ENCODE measurements at places on chromosomes 13 and 19.

DNA sequence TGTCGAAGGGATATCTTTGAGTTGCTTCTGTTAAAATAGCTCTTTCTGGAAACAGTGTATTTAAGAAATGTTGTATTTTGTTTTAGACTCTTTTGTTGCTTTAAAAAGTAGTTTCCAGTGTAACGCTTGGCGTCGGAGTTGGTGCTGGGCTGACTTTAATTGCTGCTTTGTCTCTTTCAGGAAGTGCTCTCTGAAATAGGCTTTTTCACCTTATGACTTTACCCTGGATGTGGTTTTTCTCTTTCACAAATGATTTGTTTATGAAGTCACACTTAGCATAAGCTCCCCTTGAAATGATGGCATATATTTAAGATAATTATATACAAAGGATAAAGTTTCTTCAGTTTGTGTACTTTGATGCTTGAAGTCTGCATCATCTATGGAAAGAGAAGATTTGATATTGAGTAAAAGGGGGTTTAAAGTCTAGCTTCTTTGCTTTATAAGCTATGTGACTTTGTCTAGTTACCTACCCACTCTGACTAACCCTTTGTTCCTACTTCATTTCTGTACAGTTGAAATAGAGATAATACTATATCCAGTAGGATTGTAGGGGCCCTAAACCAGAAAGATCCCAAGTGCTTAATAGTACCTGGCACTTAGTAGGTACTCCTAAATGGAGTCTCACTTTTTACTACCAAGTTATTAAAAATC lies at the start of gene GPR18:
Gene GPR18, minus strand, starts transcription at position 170 of the 651 bp plus-strand sequence. CDS start 2,507 bp downstream, outside the sequence.
- DNase-seq: no peak

- peak; percentile 74 for DNase-seq
Observed at GRCh38 chr19:45693106-45693788, 781 bp downstream of the QPCTL start.

DNA sequence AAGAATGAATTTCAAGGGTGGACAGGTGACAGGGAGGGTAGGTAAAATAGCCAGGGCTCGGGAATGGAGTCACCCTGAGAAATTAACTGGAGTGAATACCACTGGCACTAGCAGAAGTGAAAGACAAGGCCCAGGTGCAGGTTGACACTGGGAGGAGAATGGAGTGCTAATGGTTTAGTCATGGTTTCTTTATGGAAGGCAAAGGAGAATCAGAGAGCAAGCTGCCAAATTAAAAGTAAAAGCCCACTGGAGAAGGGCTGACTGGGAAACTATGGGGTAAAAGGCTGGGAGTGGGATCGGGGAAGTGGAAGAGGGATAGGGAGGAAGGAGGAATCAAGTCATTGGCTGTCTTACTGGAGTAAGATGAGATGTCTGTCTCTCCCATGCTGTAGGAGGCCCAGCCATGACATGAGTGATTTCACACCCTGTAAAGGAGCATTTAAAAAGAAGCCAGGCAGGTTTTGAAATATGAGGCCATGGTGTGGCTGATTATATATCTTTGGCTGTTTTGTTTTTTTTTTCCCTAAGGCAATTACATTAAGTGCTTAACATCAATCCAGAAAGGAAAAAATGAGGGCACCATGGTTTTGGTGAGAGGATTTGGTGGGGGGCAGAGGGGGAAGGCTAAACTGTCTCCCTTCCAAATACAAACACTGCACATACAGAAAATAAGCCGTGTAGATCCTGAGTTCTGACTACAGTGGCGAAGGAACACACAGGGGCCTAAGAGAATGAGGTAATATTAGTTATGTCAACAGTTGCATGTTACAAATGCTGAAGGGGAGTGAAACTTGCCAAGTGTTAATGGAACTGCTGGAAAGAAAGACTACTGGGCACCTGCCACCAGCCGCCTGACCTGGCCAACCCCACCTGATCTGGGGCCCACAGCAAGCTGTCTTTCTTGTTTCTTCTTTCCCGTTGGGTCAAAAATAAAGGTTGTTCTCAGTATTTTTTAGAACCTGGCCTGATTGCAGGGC lies 183.5 kb upstream of the TSC22D1 start:
- DNase-seq: peak; percentile 52

DNA sequence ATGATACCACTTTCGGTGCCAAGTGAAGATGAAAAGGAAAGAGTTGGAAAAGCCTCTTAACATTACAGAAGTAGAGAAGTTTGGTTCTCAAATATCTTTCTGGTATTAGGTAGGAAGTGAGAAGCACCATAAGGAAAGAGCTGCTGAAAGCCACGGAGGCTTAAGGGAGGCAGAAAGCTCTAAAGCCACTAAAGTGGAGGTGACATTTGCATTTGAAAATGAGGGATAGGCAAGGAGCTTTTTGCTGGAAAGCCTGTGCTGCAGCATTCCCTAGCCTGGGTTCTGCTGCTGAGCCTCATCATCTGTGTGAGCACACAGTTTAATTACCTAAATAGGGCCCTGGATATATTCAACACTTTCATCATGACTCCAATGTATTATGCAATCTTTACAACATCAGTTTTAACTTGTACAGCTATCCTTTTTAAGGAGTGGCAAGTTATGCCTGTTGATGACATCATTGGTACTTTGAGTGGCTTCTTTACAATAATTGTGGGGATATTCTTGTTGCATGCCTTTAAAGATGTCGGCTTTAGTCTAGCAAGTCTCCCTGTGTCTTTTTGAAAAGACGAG lies 315.4 kb downstream of the RBM26 start:
- no peak for DNase-seq

DNA sequence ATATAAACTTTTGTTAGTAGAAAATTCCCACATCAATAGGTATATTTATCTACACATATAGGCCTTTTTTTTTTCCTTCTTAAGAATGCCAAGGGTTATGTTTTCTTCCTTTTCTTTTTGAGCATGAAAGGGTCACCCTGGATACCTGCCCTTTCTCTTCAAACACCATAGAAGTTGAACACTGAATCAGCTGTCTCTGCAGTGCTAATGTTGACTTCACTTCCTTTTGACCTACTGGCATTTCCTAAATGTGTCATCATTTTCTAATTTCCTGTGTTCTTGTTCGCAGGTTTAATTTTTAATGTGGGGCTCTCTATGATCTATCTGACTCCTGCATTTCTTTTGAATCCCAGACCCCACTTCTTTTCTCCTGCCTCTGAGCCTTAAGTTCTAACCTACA lies 532.0 kb downstream of the GPC6 start:
- peak; percentile 68 for DNase-seq

DNA sequence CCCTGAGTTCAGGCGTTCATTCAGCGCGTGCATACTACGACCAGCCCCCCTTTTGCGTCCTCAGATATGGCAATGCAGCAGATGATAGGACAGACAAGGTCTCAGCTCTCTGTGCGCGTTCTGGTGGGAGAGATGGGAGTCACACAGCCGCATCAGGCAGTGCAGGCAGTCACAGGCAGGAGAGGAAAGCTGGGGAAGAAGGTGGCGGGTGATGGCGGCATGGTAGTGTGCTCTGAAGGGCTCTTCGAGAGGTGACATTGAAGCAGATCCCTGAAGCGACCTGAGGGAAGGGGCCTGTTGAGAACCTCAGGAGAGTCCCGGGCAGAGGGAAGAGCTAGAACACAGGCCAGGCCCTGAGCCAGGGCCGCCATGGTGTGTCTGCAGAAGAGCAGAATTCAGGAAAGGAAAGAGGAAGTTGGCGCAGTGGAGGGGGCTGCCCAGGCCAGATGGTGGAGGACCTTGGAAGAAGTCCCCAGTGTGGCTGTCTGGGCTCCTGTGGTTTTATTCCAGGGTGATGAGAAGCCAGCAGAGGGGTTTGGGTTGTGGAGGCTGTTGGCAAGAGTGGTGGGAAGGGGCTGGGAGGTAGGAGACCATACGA lies 3.5 kb downstream of the USF2 start:
- DNase-seq: no peak

DNA sequence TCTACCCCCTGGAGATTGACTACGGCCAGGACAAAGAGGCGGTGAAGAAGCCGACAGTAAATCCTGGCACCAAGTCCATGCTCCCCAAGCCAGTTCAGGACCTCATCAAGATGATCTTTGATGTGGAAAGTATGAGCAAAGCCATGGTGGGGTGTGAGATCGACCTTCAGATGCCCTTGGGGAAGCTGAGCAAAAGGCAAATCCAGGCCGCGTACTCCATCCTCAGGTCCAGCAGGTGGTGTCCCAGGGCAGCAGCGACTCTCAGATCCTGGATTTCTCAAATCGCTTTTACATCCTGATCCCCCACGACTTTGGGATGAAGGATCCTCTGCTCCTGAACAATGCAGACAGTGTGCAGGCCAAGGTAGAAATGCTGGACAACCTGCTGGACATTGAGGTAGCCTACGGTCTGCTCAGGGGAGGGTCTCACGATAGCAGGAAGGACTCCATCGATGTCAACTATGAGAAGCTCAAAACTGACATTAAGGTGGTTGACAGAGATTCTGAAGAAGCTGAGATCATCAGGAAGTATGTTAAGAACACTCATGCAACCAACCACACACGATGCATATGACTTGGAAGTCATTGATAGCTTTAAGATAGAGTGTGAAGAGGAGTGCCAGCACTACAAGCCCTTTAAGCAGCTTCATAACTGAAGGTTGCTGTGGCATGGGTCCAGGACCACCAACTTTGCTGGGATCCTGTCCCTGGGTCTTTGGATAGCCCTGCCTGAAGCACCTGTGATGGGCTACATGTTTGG lies 24.0 kb upstream of the ANKRD10 start:
- no peak for DNase-seq

DNA sequence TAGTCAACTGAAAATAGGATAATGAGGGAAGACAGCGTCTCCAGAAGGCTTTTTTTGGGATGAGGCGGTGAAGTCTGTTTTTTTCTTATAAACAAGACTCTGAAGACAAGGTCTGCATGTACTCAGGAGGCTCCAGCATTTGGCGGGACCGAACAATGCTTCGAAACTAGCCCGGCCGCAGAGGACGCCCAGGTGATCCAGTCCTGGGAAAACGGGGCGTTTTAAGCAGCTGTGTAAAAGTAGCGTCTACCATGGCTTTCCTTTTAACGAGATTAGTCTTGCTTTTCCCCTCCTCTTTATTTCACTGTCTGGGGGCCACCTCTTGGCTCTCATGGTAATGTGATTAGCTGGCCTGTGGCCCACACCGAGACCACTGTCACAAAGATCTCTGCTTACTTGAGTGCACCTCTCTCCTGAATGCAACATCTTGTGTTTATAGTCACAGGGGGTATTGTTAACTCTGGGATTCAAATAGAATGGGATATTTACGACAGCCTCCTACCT lies 29.4 kb upstream of the GTF3A start:
- DNase-seq: no peak

DNA sequence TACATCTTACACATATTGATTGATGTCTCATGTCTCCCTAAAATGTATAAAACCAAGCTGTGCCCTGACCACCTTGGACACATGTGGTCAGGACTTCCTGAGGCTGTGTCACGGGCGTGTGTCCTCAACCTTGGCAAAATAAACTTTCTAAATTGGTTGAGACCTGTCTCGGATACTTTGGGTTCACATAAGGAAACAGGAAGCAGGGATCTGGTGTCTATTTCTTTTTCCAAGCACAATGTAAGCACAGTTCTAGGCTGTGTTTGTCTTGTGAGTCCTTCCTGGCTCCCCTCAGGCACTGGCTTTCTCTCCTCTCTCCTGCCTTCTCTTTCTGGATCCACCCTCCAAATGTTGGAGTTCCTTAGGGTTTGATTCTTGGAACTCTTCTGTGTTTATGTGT lies 27.6 kb upstream of the TPT1 start:
- no peak for DNase-seq

GRCh38 chr19:28242317-28242927 lies 970.5 kb downstream of the UQCRFS1 start:
- peak; percentile 52 for DNase-seq

DNA sequence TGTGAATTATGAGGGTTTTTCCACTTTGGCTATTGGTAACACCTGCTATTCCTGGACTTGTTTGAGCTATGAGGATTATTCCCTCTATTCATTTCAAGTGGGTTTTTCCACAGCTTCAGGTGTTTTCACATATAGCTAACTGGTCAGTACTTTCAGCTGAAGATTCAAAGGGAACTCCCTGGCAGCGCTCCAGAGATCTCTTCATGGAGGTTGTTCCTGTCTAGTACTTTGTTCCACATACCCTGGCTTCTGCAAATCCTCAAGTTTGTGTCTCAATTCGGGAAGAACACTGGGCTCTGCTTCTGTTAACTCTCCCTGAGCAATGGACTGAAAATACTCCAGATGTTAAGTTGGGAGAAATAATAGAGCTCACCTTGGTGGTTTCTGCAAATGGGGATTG lies 5.6 kb upstream of the ZNF607 start:
- DNase-seq: peak; percentile 2

- peak; percentile 60 for DNase-seq
Observed at GRCh38 chr13:69857183-69857821, 250.3 kb upstream of the ATXN8OS start.

- DNase-seq: no peak
Observed at GRCh38 chr13:111577956-111578605, 257.6 kb downstream of the TEX29 start.

- DNase-seq: no peak
Observed at GRCh38 chr19:42467183-42467760, 24.5 kb upstream of the CXCL17 start.

DNA sequence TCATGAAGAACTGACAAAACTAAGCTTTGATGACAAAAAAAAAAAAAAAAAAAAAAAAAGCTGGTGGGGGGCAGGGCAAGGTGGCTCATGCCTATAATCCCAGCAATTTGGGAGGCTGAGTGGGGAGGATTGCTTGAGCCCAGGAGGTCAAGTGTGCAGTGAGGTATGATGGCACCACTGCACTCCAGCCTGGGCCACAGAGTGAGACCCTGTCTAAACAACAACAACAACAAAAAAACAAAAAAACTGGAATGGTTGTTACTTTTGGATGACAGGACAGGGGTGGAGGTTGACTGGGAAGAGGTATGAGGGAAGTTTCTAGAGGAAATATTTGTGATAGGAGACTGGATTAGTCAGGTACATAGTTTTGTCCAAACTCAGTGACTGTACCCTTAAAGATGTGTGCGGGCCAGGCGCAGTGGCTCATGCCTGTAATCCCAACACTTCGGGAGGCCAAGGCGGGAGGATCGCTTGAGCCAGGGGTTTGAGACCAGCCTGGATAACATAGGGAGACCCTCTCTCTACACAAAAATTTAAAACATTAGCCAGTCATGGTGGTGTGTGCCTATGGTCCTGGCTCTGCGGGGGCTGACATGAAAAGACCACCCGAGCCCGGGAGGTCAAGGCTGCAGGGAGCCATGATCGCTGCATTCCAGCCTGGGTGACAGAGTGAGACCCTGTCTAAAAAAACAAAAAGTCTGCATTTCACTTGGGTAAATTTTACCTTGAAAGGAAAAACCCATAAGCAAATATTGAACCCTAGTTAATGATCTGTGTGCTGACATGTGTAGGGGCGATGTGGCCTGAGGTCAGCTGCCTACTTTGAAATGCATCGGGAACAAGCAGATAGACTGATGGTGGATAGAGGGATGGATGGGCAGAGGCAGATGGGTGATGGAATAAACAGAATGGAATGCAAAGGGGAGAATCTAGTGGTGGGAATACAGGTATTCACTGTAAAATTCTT lies 37.0 kb downstream of the CERS4 start:
- no peak for DNase-seq

GRCh38 chr19:53864308-53864836 lies 3.3 kb upstream of the MYADM start:
- no peak for DNase-seq

Measured in choroid plexus epithelial cell (primary cell).